ENCODE measurements at places on chromosomes 3 and 15. TPM values are rescaled to one million over a fixed set of nuclear protein-coding genes. Genes with fewer than 3 reads are reported as not detected.

Gene LRTM1
- not detected for polyA plus RNA-seq

Gene GCNT3
- polyA plus RNA-seq = 0.94 TPM

Gene FOXB1
- polyA plus RNA-seq = not detected

DNA sequence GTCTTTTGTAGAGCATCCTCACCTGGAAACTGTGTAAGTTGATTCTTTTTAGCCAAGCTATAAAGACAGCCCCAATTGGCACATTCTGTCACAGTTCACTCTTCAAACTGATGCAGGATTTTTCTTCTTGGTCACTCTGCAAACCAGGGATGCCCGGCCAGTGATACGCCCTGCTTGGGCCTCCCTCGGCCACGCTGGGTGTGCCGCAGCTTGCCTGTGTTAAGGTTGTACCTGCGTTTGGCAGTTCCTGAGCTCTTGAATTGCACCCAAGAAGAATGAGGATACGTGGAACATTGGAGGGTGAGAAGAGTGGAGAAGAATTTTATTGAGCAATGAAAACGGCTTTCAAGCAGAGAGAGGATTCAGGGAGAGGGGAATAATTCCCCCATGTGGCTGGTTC, 49.9 kb downstream of the PSMD6 start:
- no peak for DNase-seq

DNA sequence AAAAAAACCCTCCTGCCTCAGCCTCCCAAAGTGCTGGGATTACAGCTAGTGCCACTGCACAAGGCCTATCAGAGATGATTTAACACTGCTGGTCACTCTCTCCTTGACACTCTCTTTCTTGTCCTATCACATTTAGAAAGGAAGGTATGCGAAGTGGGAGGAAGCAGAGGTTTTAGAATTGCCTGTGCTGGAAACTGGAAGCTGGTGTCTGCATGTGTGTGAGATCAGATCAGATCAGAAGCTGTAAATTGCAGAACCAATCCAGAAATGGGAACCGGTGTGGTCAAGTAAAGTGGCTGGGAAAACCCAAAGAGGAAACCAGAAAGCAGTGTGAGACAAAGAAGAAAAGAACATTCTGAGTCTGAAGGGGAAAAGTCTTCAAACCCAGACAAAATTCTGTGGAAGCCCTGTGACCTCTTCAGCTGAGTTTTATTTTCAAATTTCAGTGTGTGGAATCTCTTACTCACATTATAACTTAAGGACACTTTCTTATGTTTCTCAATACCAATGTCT, 2.8 kb downstream of the EFHB start:
- no peak for DNase-seq

DNA sequence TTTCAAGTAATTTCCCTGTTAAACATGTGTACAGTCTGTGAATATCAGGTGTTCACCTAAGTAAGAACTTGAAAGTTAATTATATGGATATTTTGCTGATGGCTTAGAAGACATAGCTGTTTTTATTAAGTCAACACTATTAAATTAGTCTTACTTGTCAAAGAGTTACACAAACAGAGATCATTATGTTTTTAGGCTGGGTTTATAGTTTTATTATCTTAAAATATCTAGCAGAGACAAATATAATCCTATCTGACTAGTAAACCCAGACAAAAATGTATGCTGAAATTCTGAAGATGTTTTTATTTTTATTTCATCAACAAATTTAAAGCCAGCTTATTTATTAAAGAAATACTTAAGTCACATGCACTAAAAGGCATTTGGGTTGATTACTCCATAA, 51.2 kb upstream of the CCK start:
- no peak for DNase-seq

DNA sequence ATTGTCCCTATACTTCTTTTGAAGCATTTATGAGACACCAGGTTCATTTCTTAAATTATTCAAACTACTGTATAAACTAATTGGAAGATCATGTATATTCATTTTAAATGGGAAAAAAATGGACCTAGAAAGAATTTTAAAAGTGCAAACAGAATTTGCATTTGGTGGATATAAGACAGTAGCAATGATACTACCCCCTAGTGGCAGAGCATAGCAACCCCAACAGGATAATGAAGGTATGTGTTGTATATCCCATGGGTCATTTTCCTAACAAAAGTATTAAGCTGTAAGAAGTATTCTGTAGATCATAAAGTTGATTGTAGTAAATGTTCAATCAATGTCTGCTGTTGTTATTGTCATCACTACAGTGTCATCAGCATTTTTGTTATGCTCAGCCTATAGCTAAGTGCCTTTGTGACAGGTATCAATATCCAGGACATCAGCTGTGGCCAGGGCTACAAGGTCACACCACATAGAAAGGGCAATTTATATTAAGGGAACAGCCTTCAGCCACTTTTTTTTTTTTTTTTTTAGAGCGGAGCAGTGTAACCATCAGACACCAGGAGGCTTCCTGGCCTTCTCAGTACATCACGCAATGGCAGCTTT, 175.8 kb downstream of the FOXB1 start:
- DNase-seq = peak; percentile 4
